Activated effector memory CD4-positive, alpha-beta T cell treated with Interleukin-2 at 50 U/mL for 16 hours (primary cell): ENCODE measurements at places on chromosomes 3 and 15.
A peak's percentile ranks its signal among the peaks of the same experiment; 100 is the strongest.

DNA sequence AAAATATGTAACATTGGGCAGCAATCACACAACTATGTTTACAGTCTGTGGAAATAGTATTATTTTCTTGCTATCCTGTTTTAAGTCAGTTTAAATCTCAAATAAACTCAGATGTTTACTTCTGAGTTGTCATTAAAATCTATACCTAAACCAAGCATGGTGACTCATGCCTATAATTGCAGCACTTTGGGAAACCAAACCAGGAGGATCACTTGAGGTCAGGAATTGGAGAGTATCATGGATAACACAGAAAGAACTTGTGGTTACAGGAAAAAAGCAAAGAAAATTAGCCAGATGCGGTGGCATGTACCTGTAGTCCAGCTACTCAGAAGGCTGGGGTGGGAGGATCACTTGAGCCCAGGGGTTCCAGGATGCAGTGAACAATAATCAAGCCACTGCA, 631.6 kb upstream of the EPHA6 start:
- DNase-seq: no peak

DNA sequence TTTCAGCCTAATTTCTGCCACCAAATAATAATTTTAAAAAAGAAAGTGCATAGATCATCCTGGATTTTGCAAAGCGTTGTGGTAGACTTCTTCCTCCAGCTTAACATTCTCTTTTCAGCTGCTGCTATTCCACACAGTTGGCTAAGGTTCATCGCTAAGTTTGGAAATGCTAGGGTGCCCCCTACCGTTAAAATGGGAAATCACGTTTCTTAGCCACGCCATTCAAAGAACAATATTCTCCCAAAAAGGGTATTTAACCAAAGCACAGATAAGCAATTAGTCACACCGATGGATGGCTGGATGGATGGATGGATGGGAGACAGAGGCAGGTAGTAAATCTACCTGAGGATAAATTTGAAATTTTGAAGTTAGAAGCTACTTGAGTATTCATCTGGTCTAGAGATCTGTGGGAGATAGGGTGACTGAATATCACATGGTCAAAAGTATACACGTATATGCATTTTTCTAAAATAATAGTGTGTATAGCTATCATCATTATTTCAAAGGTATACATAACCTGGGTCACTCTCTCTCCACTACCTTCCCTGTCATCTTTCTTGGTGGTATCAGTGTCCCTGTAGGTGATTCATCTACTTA, 67.2 kb downstream of the EFHB start:
- DNase-seq: no peak

- DNase-seq: peak; percentile 48
Observed at GRCh38 chr15:68550498-68551295, 28.1 kb upstream of the CORO2B start.

DNA sequence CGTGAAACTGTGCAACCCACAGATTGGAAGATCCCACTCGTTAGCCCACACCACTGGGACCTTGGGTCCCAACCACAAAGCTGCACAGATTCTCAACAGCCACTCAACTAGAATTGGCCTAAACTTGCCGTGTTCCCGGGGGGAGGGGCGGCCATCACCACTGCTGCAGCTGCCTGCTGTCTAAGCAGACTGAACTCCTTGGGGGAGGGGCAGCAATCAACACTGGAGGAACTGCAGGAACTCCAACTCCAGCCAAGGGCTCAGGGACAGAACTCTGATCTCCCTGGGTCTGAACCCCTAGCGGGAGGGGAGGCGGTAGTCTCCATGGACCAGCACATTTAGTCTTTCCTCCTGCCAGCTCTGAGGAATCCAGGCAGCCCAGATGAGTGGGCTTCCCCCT, 205.9 kb downstream of the RSL24D1 start:
- no peak for DNase-seq

- DNase-seq: no peak
Observed at GRCh38 chr3:67509471-67510075, 144.8 kb downstream of the SUCLG2 start.

DNA sequence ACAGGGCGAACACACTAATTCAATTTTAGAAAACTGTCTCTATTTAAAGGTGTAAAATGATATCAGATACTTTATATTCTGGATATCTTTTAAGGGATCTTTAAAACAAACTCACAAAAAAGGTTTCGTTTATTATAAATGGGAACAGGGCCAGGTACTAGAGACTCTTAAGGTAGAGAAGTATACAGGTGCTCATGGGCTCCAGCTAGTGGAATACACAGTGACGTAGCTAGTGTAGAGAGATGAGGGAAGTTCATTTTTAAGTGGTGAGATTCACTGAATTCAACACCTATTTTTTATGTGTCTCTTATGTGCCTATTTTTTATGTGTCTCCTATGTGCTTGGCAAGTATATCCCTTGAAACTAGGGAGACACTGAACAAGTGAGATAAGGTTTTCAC, 132.7 kb upstream of the FAM3D start:
- no peak for DNase-seq

DNA sequence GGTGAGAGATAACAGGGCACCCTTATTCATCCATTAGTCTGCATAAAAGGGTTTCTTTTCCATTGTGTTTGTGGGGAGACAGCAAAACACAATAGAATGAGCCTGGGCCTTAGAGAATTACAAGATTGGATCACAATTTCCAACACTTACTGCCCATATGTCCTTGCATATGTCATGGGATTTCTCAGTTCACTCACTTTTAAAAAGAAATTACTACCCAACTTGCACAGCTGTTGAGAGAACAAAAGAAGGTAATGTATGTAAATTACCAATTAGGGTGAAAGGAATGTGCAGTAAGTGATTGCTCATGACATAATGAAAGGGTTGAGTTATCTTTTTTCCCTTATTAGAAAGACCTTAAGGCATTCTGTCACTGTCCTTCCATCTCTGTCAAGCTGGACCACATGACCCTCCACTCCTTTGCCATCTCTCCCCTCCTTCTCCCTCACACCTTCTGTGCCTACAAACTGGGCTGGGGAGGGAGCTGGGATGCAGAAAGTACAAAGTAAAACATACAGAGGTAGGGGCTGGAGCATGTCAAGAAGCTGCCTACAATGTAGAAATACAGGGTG, 244.2 kb downstream of the ZMAT3 start:
- DNase-seq: no peak

DNA sequence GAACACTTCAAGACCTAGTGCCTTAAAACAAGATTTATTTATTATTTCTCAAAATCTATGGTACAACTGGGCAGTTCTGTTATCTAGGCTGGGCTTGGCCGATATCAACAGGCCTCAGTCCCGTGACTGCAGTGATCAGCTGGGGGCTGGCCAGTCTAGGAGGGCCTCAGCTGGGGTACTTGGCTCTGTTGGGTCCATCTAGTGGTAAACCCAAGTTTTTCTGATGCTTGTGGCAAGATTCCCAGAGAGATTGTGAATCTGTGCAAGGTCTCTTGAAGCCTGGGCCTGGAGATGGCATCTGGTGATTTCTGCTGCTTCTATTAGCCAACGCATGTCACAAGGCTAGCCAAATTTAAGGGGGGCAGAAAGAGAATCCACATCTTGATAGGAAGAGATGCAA, 482.4 kb upstream of the SGO1 start:
- no peak for DNase-seq

DNA sequence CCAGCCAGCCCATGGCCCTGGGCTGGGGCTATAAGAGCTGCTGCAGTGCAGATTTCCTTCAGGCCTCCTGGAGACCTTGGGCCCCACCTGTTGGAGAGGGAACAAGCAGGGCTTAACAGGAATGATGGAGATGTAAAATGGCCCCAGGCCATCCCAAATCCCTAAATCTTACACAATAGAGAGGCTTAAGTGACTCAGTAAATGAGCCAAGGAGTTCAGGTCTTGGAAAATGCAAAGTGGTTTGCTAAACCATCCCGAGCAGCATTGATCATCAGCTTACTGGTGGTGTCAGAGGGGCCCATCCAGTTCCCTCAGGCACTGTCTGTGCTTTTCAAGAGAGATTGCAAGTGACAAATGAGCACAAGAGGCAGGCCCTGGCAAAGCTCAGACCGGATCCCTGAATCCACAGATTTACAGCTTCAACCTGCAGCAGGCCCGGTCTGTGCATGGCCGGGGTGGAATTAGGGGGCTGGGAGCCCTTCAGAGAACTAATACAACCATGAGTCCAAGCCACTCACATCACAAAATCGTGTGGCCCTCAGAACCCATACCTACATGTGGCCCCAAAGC, 325.4 kb downstream of the UACA start:
- no peak for DNase-seq

GRCh38 chr3:164879201-164879600, 199.1 kb downstream of the SI start:
- no peak for DNase-seq

DNA sequence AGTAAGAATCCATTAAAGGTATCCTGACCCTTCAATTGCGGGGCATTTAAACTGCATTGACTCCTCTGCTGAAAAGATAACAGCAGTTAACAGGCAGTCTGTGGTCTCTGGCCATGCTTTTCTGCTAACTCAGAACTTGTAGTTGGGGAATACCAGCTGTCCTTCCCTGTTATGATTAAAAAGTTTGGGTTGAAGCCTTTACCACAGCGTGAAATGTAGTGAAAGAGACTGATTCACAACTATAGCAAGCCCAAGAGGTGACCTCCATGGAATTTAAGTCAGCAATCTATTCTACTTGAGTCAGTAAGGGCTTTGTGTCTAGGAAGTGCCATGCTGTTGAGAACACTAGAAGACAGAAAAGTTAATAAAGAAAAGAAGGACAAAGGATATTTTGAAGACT, 1037.3 kb downstream of the SI start:
- DNase-seq: no peak

GRCh38 chr3:142693136-142693853, 30.5 kb upstream of the TRPC1 start:
- no peak for DNase-seq

DNA sequence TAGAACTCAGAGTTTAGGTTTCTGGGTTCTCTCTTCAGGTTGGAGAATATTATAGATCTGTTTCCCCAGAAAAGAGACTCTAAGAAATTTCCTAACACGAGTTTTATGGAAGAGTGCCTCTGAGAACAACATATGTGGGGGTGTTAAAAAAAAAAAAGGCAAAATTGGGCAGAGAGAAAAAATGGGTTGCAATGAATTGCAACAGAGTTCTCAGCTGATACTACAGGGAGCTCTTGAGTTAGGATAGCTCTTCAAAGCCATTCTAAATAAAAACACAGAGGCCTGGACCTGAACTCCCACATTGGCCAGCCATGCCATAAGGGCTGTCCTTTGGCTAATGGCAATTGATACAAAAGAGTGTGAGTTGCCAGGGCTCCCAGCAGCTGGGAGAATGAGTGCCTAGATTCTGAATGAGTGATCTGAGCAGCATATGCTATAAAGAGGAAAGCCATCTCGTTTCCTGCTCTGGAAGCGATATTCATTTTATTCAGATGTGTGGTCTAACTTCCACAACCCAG, 20.1 kb upstream of the UBE2E2 start:
- DNase-seq: no peak

GRCh38 chr3:150503402-150504099, 42.7 kb downstream of the SERP1 start:
- no peak for DNase-seq
